ENCODE measurements at places on chromosomes 2 and 18.

DNA sequence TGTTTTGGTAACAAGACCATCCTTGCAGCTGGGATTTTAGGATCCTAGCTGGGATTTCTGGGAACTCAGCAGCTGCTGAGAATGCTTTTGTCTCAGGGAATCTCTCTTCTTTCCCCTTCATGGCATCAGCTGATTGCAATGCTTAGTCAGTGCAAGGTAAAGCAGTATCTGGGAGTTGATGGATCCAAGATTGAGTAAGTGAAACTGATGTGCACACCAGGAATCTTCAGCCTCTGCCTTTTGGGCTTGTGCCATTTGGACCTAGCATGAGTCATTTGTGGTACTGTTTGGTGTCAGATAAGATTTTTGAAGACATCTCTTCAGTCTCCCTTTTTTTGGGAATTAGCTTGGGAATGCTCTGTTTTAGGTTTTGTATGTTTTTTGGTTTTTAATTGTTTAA, 363.3 kb upstream of the TFPI start:
- no peak for DNase-seq

DNA sequence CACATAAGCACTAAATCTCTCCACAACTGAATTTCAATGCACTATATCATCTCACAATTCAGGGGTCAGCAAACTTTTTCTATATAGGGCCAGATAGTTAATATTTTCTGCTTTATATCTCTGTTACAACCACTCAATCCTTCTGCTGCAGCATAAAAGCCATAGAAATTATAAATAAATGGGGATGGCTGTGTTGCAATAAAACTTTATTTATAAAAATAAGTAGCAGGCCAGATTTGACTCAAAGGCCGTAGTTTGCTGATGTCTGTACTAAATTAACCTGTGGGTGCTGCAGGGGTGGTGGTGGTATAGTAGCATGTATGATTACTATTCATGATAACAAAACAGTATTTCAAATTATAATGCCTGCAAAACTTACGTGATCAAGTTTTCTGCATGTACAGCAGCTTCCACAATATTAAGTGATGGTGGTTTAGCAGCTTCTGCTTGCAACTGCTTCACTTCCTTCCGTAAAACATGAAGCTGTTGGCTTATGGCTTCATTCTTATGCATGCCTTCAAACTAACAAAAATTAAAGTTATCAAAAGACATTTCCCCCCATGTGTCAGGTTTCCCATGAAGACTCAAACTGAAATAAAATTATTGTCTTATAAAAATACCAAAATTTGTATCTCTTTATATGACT, 64.1 kb downstream of the SIGLEC15 start:
- no peak for DNase-seq

- DNase-seq = no peak
These were observed 56.5 kb upstream of the TTC39C start for GRCh38 chr18:23958036-23958435.

- no peak for DNase-seq
These were observed 4.3 kb downstream of the ITPRIPL1 start for GRCh38 chr2:96329456-96329855.

DNA sequence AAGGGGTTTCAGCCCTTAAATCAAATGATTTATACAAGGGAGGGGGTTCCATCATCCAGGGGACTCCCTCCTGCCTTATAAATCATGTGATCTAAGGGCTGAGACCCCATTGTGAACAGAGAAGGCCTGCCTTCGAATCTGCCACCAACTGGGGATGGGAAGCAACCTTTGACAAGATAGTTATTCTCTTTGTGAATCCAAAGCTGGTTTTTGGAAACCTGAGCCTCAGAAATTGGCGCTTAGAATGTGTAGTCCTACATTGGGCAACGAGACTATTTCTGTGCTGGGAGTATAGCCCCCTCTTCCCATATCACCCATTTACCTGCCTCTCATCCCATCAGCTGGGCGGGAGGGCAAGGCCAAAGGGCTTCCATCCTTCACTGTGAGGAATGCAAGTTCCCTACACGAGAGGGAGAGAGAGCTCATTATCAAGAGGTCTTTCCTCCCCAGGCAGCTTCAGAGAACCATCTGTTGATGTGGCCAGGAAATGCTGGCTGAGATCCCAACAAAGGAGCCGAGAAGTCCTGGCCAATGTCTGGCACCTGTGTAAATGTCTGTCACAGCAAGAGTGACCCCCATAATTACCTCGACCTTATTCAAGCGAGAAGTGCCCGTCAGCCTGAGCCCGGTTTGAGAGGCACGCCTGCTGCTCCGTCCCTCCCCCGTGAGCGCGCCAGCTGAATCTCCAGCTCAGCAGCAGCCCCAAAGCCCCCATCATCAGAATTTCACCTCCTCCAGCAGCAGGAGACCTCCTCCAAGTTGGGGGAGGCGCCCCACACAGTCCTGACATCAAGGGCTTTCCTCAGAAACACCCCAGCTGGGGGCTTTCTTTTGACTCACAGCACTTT, 48.4 kb upstream of the APCDD1 start:
- no peak for DNase-seq

GRCh38 chr2:172615727-172616261, 59.9 kb downstream of the PDK1 start:
- no peak for DNase-seq

DNA sequence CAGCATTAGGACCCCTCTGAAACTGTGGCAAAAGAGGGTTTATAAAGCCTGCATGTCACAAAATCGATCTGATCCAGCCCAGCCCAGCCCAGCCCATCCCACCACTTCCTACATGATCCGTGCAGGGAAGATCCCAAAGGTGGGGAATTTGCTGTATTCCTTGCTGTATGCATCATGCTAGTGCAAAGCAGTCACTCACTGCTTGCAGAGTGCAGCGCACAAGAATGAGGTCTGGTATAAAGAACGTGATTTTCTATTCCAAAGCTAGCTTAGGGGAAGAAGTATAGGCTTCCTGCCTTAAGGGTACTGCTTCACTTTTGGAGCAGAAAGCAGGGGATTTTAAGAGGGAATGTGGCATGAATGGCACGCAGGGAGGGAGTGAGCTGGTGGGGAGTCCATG, 18.9 kb upstream of the SERPINB11 start:
- no peak for DNase-seq

- no peak for DNase-seq
These were observed 50.5 kb upstream of the SULT1C3 start for GRCh38 chr2:108189316-108189715.

DNA sequence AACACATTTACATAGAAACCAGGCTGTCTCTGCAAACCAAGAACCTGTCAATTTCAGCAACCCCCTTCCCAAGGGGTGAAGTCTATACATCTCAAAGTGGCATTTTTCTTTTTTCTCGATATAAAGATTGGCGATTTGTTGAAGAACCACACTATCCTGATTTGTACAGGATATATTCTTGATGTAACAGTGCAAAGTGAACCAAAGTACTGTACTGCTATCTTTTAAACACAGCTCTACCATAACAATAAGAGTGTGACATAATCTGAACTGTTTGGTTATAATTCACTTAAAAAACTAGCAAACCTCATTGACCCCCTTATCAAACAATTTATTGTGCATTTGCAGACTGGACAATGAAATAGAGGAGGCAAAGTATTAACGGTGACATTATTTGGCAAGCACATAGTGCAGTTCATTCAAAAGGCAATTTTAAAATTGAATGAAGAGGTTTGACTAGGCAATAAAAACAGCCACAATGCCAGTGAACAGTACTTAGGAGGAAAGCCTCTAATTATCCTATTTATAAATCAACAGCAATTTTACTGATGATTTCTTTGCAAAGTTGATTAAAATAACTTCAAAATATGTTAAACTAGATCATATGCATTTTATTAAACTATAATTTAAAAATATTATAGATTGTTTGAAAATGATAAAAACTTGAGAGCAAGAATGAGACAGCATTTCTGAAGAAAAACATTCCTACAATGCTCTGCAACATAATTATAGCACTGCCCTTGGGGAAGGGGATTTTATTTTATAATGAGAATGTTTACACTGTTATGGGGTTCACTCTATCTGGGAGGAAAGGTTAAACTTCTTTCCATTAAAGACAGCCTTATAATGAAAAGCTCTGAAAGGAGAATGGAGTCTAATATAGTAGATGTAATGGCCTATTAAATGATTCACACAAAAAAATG, 440.9 kb downstream of the ZEB2 start:
- no peak for DNase-seq

DNA sequence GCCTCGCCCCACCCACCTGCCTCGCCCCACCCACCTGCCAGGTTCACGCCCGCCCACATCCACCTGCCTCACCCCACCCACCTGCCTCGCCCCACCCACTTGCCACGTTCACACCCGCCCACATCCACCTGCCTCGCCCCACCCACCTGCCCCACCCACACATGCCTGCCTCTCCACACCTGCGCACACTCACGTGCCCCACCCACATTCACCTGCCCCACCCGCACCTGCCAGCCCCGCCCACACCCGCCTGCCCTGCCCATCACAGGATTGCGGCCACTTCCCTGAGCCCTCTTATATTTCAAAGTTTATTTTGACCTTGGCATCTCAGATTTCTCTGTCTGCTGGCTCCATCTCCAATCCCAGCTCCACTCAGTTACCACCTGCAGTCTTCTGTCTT, 217.5 kb upstream of the SOX11 start:
- no peak for DNase-seq

- DNase-seq = no peak
These were observed 136.0 kb downstream of the INSIG2 start for GRCh38 chr2:118223992-118224894.

GRCh38 chr2:98730707-98731040, 258 bp downstream of the MGAT4A start:
- DNase-seq = peak; percentile 64

DNA sequence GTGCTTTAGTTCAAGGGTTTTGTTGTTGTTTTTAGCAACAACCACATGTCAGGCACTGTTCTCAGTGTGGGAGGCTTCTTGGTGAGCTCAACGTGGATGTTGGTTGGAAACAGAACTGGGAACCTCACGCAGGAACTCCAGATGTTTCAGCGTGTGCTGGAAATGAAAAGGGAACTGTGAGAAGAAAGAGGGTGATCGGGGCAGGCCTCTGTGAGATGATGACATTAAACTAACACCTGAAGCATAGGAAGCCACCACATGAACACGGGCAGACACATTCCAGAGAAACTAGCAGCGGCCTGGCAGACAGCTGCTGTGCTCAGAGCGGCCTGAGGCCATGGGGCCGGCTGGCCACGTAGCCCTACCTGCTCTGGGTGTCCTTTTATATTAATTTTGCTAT, 66.4 kb downstream of the COA5 start:
- no peak for DNase-seq

GRCh38 chr18:21069468-21069867, 42.1 kb downstream of the ROCK1 start:
- no peak for DNase-seq

GRCh38 chr2:88642278-88642677, 15.0 kb upstream of the EIF2AK3 start:
- no peak for DNase-seq

DNA sequence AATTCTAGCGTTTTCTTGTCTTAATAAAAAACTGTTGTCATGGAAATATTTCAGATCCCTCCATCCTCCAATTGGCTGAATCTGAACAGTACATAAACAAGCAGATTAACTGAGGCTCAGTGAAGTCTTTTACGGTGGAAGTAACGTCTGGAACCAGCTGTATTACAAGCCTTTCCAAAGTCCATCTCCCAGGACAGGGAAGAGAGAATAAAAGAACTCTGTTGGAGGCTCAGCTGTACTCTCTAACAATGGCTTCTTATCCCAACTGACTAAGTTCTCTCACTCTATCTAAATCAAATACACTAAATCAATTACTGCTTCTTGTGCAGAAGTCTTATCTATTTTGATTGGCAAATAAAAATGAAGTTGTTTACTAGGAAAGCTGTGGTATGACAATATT, 19.9 kb upstream of the NEDD4L start:
- no peak for DNase-seq

Data from activated T-helper 9 cell treated with anti-CD3 and anti-CD28 coated beads, Interleukin-2, amount 50 U/mL, for 16 hours (primary cell).